ENCODE measurements at places on chromosomes 1 and 21. TPM values are rescaled to one million over a fixed set of nuclear protein-coding genes. Genes with fewer than 3 reads are reported as not detected.

The SPRR1A gene
- total RNA-seq: not detected

The UBL4B gene
- total RNA-seq: not detected

The SLC30A2 gene
- total RNA-seq: not detected

The NUCKS1 gene
- total RNA-seq: 87.6 TPM
